ENCODE measurements at places on chromosomes 1 and 21.

DNA sequence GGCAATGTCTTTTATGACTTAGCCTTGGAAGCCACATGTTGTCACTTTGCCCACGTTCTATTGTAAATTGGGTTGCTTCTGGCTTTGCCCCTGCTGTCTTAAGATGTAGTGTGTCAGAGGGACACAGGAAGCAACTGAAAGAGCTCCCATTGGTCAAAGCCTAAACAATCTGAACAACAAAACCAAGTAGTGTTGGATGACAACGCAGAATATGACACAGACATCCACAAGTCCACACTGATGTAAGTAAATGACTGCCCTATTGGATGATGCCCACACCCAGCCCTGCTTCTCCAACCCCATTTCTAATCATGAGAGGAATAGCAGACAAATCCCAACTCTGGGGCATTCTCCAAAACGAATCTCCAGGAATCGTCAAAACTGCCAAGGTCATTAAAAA lies 50.7 kb downstream of the ELF3 start:
- no peak for DNase-seq

- peak; percentile 28 for DNase-seq
Observed at GRCh38 chr21:36209626-36210171, 53.1 kb downstream of the DOP1B start.

DNA sequence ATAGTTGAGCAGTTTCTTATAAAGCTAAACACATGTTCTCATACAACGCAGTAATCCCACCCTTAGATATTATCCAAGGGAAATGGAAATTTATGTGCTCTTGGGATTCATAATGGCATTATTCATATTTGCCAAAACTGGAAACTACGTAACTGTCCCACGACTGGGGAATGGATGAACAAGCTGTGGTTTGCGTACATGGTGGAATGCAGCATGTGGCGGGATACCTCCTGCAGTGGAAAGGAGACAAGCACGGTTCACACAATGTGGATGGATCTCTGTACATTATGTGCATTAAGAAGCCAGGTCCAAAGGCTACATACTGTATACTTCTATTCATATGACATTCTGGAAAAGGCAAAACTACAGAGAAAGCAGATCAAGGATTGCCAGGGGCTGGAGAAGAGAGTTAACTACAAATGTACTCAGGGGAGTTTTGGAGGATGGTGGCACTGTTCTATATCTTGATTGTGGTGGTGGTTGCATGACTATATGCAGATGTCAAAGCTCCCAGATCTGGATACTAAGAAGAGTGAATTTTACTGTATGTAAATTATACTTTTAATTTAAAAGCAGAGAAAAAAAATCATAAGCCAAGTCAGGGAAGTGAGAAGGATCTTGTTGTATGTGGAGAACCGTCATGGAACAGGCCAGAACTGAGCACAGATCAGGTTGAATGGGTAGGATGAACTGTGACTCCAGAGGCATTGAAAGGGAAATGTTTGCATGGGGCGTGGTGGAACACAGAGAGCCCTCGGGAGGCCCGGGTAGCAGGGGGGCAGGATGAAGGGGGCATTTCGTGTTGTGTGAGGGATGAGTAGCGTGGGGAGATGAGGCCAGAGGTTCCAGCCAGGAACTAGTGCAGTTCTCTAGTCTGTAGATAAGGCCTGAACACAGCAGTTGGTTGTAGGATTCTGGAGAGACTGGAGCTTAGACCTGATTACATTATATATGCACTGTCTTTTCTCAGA lies 90.7 kb downstream of the GALNT2 start:
- DNase-seq: no peak

DNA sequence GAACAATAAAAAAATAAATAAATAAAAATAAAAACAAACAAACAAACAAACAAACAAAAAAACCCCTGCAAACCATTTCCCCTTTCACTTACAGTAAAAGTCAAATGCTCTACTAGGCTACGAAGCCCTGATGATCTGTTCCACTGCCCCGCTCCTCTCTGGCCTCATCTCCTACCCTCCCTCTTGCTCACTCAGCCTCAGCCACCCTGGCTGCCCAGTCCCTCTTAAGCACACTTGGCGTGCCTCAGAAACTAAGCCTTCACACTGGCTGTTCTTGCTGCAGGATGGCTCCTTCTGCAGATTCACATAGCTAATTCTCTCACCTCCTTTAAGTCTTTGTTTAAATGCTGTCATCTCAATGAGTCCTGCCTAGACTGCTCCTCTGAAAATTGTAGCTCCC lies 30.8 kb upstream of the UHMK1 start:
- no peak for DNase-seq

- no peak for DNase-seq
Observed at GRCh38 chr1:232968965-232969364, 18.6 kb downstream of the NTPCR start.

DNA sequence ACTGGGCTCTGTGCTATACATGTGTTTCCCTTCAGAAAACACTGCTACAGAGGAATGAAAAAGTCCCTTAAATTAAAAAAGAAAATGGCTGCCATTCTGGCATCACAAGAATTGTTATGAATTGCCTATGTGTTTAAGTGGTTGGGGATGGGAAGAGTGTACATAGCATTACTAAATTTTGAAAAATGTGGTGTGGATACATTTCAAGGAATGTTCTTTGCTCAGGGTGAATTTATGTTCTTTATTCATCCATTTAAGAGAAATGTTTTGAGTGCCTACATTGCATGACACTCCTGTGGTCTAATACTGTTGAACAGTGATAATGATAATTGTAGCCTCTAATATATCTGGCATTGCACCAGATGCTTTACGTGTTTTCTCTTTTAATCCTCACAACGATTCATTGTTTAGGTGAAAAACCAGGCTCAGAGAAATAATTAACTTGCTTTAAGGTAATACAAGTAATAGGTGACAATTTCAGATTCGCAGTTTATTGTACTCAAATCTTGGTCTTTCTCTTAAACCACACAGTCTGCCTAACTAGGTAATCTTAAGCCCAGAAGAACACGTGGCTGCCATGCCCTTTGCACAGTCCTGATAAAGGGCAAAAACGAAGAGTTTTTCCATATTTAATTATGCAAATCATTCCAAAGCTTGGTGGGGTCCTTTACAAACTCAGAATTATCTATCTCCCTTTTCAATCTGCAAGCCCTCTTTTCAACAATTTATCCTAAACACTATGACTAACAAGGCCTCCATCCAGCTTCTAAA lies 31.5 kb downstream of the DPT start:
- no peak for DNase-seq

- DNase-seq: no peak
Observed at GRCh38 chr1:159961636-159962035, 7.6 kb upstream of the SLAMF9 start.

GRCh38 chr1:24071941-24072340 lies 40.0 kb downstream of the MYOM3 start:
- DNase-seq: no peak

GRCh38 chr1:155968670-155969069 lies 9.7 kb downstream of the ARHGEF2 start:
- no peak for DNase-seq

GRCh38 chr1:221309723-221310122 lies 430.5 kb downstream of the HLX start:
- no peak for DNase-seq
